ENCODE measurements at places on chromosomes 13 and 19. TPM values are rescaled to one million over a fixed set of nuclear protein-coding genes. Genes with fewer than 3 reads are reported as not detected.

- H3K4me1 ChIP-seq: no peaks in the 10 kb centered on the region
- H3K4me3 ChIP-seq: no peak overlapping the region
- DNase-seq: no peak
- H3K27ac ChIP-seq: no peak overlapping the region
- H3K36me3 ChIP-seq: no peaks in the 10 kb centered on the region
- H3K27me3 ChIP-seq: no peaks in the 10 kb centered on the region
These were observed 405.1 kb downstream of the FOXO1 start for GRCh38 chr13:40261336-40261735.

Gene PRR22
- 1.6 TPM for total RNA-seq

DNA sequence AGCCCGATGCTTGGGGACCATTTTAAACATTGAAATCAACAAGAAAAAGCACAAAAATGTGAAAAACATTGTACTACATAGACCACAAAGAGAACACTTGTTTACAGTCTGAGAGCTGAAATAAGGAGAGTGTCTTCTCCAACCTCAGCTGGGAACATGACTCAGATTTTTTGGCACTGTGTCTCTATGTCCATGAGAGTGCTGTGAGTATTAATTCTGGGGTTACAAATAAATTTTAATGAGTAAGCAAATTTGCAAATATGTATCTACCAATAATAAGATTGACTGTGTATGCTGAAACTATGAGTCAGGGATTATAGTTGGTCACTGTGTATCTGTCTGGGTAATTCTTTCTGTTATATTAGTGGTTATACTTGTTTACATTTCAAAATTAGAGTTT, 174.0 kb downstream of the DCT start:
- no peaks in the 10 kb centered on the region for H3K36me3 ChIP-seq
- no peak for DNase-seq
- no peak overlapping the region for H3K4me3 ChIP-seq
- H3K27ac ChIP-seq: no peak overlapping the region

GRCh38 chr19:41699231-41699967, 9.0 kb upstream of the CEACAM5 start:
- H3K4me1 ChIP-seq: no peaks in the 10 kb centered on the region
- no peaks in the 10 kb centered on the region for H3K36me3 ChIP-seq
- no peak overlapping the region for H3K4me3 ChIP-seq
- H3K27me3 ChIP-seq: no peaks in the 10 kb centered on the region
- DNase-seq: no peak
- no peak overlapping the region for H3K27ac ChIP-seq

DNA sequence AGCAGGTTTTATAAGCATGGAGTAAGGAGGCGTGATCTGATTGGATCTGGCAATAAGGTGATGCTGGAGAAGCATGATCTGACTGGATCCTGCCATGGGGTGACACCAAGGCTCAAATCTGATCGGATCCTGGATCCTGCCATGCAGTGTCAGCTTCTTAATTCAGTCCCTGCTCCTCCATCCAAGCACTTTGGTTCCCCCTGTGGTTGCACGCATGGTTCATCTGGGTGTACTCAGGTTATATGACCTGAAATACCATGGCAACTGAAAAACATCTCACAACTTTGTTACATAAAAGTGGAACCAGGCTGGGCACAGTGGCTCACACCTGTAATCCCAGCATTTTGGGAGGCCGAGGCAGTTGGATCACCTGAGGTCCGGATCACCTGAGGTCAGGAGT, 17.6 kb upstream of the KLK4 start:
- H3K27me3 ChIP-seq: peaks cover 4% of the 10 kb centered on the region
- no peaks in the 10 kb centered on the region for H3K4me1 ChIP-seq
- no peak for DNase-seq
- H3K27ac ChIP-seq: no peak overlapping the region

- peak overlapping the region; percentile 99 for H3K27ac ChIP-seq
- peaks cover 39% of the 10 kb centered on the region for H3K36me3 ChIP-seq
- DNase-seq: no peak
- H3K4me1 ChIP-seq: peaks cover 62% of the 10 kb centered on the region
- H3K27me3 ChIP-seq: no peaks in the 10 kb centered on the region
- H3K4me3 ChIP-seq: peak overlapping the region; percentile 97
These were observed 636 bp downstream of the SF3A2 start for GRCh38 chr19:2237051-2237868.

Gene KLHL26
- 0.99 TPM for total RNA-seq

GRCh38 chr19:35845215-35846037, 6.9 kb downstream of the NPHS1 start:
- no peak for DNase-seq
- peaks cover 31% of the 10 kb centered on the region for H3K27me3 ChIP-seq
- H3K36me3 ChIP-seq: no peaks in the 10 kb centered on the region
- no peak overlapping the region for H3K4me3 ChIP-seq
- H3K4me1 ChIP-seq: no peaks in the 10 kb centered on the region
- H3K27ac ChIP-seq: no peak overlapping the region

DNA sequence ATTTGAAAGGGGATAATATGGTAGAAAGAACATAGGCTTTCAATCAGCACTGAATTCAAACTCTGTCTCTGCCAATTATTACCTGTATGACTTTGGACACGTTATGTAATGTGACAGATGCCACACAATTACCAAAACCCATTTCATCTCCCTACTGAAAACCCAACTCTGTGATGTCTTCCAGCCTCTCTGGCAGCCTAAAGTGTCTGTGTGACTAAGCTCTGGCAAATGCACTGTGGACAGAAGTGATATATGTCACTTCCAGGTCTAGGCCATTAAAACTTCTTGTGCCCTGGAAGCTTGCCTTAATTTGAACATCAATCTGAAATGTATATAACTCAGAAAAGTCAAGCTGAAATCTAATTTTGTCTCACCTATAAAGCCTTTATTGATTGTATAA, 552.0 kb downstream of the RFC3 start:
- H3K4me1 ChIP-seq: no peaks in the 10 kb centered on the region
- H3K27ac ChIP-seq: no peak overlapping the region
- no peaks in the 10 kb centered on the region for H3K36me3 ChIP-seq
- no peak for DNase-seq
- no peaks in the 10 kb centered on the region for H3K27me3 ChIP-seq

DNA sequence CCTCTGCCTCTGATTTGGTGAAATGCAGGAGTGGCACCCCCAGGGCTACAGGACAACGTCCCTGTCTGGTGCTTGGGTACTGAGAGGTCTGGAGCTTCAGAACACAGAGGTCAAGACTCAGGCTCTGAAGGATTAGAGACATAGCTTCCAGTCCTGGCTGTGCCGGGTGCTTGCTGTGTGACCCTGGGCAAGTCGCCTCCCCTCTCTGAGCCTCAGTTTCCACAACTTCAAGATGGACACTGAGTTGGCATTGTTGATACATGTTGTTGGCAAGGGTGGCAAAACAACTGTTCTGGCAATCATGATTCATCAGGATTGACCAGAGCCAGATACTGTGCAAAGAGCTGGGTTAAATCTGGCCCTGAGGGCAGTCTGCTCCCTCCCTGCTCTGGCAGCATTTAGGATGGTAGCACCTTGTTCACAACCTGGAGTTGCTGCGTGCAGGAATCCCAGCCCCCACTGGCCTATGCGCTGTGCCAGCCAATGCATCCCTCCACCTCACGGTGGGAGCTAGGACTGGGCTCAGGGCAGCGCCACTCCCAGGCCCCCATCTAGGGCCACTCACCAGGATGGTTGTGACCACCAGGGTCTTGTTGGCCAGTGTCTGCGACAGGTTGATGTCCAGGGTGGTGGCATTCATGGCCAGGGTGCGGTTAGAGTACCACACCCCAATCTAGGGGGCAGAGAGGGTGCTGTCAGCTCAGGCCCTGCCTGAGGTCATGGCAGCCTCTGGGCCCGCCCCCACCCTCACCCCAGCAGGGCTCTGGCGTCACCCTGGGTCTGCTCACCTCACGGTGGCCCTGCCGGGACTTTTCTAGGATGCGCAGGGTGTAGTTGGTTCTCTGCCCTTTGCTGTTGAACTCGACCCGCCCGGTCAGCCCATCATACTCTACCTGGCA, 16.7 kb downstream of the GRIK5 start:
- H3K27me3 ChIP-seq: no peaks in the 10 kb centered on the region
- H3K36me3 ChIP-seq: no peaks in the 10 kb centered on the region
- DNase-seq: no peak
- no peak overlapping the region for H3K4me3 ChIP-seq

DNA sequence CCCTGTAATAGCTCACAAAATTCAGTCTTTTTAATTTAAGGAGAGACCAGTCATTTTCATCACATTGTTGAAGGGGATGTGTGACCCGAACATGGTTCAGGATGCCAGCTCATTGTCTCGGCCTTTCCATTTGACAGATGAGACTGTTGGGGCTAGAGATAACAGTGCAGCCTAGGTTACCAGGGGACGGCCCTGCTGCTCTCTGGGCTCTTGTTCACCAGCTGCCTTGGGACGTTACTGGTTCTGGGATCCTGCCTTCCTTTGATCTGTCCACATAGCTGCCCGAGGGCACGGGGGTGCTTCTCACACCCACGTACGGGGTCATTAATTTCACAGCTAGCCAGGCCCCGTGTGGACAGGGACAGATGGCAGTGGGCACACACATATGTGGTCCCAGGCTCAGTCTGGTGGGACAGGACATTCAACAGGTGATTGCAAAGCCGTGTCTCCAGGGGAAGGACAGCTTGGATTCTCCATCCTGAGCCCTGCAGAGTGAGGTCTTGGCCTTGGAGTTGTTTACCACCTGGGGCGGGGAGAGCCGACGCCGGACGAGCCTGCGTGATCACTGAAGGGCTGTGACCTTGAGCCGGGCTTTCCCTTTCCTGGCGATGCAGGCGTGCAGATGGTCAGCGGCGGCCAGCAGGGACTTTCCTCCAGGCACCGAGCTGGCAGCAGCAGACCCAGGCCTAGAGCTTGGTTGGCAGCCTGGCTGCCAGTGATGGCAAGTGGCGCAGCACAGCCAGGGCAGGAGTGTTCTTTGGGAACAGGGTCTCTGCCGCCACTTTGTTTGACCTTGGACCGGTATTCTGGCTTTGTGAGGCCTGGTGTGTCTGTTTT, 26.7 kb upstream of the NPAS1 start:
- no peak overlapping the region for H3K4me3 ChIP-seq
- H3K4me1 ChIP-seq: peaks cover 17% of the 10 kb centered on the region
- no peaks in the 10 kb centered on the region for H3K27me3 ChIP-seq
- peaks cover 74% of the 10 kb centered on the region for H3K36me3 ChIP-seq
- no peak for DNase-seq

GRCh38 chr13:95229855-95230254, 71.4 kb downstream of the ABCC4 start:
- no peak overlapping the region for H3K27ac ChIP-seq
- no peaks in the 10 kb centered on the region for H3K27me3 ChIP-seq
- H3K4me1 ChIP-seq: no peaks in the 10 kb centered on the region
- H3K4me3 ChIP-seq: no peak overlapping the region

- H3K27ac ChIP-seq: peak overlapping the region; percentile 99
- peak overlapping the region; percentile 10 for H3K4me3 ChIP-seq
- H3K27me3 ChIP-seq: no peaks in the 10 kb centered on the region
- peaks cover 86% of the 10 kb centered on the region for H3K4me1 ChIP-seq
- peaks cover 3% of the 10 kb centered on the region for H3K36me3 ChIP-seq
These were observed 22.2 kb downstream of the RASA3 start for GRCh38 chr13:114110091-114110829.

GRCh38 chr19:51114087-51114729, 6.0 kb upstream of the CTU1 start:
- no peak overlapping the region for H3K4me3 ChIP-seq
- no peaks in the 10 kb centered on the region for H3K36me3 ChIP-seq
- no peaks in the 10 kb centered on the region for H3K27me3 ChIP-seq
- no peaks in the 10 kb centered on the region for H3K4me1 ChIP-seq
- H3K27ac ChIP-seq: peak overlapping the region; percentile 31

Gene LCP1
- 596 TPM for total RNA-seq

- DNase-seq: no peak
- no peak overlapping the region for H3K4me3 ChIP-seq
- H3K36me3 ChIP-seq: peaks cover 34% of the 10 kb centered on the region
- no peaks in the 10 kb centered on the region for H3K4me1 ChIP-seq
These were observed 31.0 kb downstream of the CILP2 start for GRCh38 chr19:19568802-19569756.

DNA sequence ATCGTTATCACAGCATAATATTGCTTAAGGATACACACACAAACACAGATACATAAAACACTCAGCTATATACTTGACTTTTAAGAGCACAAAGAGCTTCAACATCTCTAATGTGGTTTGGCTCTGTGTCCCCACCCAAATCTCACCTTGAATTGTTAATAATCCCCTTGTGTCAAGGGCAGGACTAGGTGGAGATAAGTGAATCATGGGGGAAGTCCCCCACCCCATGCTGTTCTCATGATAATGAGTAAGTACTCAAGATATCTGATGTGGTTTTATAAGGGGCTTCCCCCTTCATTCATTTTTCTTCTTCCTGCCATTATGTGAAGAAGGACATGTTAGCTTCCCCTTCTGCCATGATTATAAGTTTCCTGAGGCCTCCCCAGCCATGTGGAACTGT, 481.4 kb downstream of the PCDH9 start:
- no peaks in the 10 kb centered on the region for H3K4me1 ChIP-seq
- no peak overlapping the region for H3K27ac ChIP-seq
- no peak overlapping the region for H3K4me3 ChIP-seq

Gene RFXAP
- 2.6 TPM for total RNA-seq

DNA sequence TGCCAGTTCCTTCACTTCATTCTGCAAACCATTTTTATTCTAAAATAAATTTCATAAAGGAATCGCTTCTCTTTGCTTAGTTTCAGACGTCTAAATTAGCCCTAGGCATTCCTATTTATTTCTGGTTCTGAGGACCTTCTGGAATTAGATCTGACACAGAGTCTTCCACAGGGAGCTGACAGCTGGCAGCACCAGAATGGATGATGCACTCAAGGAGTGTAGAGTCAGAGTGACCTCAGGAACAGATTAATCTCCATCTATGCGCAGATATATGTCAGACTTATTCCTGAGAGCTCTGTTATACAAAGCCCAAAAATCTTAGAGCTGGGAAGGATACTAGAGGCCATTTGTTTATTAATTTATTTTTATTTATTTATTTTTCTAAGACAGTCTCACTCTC, 450.8 kb downstream of the HS6ST3 start:
- H3K27me3 ChIP-seq: no peaks in the 10 kb centered on the region
- H3K36me3 ChIP-seq: no peaks in the 10 kb centered on the region
- no peaks in the 10 kb centered on the region for H3K4me1 ChIP-seq
- H3K27ac ChIP-seq: no peak overlapping the region
- no peak overlapping the region for H3K4me3 ChIP-seq

DNA sequence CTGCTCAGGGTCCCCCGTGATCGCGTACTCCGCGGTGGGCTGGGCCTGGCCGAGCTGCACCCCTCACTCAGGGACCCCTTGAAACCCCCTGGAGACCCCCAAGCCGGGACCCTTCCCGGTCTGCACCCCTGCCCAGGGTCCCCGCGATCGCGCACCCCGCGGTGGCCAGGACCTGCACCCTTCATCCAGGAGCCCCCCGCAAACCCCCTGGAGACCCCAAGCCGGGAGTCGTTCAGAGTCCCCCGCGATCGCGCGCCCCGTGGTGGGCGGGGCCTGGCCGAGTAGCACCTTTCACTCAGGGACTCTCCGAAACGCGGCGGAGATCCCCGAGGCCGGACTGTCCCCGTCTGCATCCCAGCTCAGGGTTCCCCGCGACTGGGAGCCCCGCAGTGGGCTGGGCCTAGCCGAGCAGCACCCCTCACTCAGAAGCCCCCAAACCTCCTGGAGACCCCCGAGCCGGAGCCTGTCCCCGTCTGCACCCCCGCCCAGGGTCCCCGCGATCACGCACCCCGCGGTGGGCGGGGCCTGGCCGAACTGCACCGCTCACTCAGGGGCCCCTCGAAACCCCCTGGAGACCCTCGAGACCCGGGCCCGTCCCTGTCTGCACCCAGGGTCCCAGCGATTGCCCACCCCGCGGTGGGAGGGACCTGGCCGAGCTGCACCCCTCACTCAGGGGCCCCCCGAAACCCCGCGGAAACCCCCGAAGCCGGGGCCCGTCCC, 748 bp downstream of the LMNB2 start:
- peaks cover 22% of the 10 kb centered on the region for H3K4me1 ChIP-seq
- peaks cover 23% of the 10 kb centered on the region for H3K36me3 ChIP-seq
- H3K27ac ChIP-seq: peak overlapping the region; percentile 5
- H3K4me3 ChIP-seq: peak overlapping the region; percentile 100

Gene PROZ
- total RNA-seq: 0.05 TPM

Gene FGF9
- 0.28 TPM for total RNA-seq

Gene SUGP2
- 45.3 TPM for total RNA-seq
